Stimulated activated CD4-positive, alpha-beta T cell treated with anti-CD3 and anti-CD28 coated beads, Interleukin-12 subunit alpha, Interleukin-12 subunit beta, amount 100 ng/mL, for 48 hours (primary cell): ENCODE measurements at places on chromosomes 2 and 18.

DNA sequence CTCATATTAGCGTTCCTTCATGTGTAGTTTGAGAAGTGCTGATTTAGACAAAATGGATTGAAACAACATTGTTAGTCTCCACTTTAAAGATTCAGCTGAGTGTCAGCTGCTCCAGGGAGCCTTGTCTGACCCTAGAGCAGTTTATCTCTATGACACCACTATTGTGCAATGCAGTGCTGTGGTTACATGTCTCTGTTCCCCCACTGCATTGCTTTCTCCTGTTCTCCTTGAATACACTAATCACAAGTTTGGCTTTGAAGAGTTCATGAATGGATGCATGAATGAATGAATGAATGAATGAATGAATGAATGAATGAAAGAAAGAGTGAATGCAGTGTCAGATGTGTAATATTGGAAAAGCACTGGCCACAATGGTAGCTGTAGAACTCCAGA, 38.3 kb downstream of the GCG start:
- DNase-seq = no peak

- no peak for DNase-seq
These were observed 96.0 kb upstream of the ALPP start for GRCh38 chr2:232282508-232283055.

DNA sequence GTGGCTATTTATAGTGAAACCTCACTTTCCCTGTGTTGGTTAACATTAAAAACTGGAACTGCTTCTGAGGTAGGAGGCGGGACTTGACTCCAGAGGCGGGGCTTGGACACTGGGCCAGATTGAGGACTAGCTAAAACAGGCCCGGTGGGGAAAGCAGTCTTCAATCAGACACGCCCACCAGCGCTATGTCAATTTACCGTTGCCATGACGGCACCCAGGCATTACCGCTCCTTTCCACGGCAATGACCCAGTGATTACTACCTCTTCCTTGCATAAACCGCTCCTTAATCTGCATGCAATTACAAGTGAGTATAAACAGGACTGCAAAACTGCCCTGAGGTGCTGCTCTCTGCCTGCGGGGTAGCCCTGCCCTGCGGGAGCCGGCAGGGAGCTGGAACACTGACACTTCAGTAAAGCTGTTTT, 35.3 kb downstream of the LRRFIP1 start:
- peak; percentile 42 for DNase-seq

- no peak for DNase-seq
These were observed 17.7 kb downstream of the EIF4E2 start for GRCh38 chr2:232568161-232568560.

- DNase-seq = no peak
These were observed 282.1 kb upstream of the HS6ST1 start for GRCh38 chr2:128600581-128601297.

DNA sequence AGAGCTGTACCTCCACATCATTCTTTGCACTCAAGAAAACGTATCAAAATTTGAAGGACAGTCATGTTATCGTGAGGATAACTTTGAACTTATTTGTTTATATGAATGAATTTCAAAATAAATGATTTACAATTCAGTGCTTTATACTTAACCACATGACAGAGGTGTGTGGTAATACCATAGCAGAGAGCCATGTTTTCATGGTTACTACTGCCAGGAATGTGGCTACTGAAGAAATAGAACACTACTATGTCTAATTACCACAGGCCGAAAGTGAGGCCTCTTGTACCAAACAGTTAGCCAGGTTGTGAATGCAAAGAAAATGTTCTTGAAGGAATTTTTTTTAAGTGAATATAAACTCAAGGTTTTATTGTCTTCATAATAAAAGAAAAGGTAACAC, 49.2 kb downstream of the AAK1 start:
- no peak for DNase-seq

DNA sequence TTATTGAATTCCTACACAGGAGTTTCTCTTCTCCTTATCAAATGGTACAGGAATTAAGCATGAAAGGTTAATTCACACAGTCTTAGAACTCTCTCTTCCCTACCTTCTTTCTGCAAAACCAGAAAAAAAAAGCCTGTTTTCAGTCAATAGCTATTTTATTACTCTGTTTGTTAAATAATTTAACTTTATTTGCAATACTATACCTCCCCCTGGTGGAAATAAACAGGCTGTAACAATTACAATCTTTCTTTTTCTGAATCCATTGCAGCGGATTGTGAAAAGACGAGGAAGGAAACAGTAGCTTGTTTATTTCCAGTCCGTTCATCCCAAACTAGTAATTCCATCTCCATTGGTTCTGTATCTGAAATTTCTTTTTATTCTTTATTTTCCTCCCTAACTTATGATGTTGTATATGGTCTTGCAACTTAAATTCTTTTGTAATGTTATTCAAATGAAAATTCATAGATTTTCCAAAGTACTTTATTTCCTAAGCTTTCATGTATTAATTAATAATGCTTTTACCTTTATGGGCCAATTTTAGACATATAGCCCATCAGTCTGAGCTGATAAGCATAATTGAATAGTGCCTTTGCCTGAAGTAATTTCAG, 165.2 kb downstream of the SH3BP4 start:
- DNase-seq = no peak

- DNase-seq = no peak
These were observed 56.8 kb upstream of the AQP4 start for GRCh38 chr18:26922313-26922712.

DNA sequence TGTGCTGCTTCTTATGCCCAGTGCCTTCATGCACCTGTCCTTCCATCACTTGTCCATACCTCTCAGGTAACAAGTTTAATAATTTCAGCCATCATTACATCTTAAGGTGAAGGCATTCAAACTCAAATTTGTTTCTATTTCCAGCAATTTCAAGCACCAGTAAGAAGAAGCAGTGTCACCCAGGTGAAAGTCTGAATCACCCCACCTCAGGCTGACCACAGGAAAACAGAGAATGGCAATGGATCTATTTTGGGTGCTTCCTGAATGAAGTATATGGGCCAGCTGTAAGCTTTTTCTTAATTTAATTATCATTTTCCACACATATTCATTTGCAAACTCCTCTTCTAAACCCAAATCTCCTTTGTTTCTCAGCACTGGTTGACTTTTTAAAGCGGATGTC, 372.7 kb upstream of the SOX11 start:
- DNase-seq = no peak

DNA sequence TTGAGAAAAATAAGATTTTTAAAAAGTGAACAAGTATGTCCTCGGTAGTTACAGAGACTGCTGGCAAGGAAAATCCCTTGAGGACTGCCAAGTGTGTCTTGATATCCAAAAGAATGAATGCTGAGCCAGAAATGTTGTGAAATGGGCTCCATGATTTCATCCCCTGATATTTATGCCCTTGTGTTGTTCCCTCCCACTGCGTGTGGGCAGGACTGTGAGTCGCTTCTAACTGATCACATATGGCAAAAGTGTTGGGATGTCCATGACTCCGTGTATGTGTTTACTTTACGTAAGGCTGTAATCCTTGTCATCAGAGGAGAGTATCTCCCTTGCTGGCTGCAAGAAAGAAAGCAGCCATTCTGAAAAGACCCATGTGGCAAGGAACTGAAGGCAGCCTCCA, 285.1 kb downstream of the SS18 start:
- no peak for DNase-seq

GRCh38 chr18:69757733-69758132, 189.9 kb downstream of the CD226 start:
- no peak for DNase-seq

DNA sequence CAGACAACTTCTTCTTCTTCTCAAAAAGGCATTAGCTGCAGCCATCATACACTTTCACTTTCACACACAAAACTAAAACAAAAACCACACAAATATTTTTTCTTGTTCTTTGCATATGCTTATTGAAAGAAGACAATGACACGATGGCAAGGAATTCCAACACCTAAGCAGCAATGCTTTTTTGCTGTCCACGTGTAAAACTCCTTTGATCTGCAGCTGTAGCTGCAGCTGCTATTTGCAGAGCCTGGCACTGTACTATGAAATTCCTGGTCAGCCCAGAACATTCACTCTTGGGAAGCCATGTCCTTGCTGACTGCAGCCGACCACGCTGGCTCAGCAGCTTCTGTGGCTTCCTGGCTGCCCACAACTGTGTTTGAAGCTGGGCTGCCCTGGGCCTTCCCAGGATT, 316.2 kb downstream of the CDH2 start:
- no peak for DNase-seq

- DNase-seq = no peak
These were observed 1713.5 kb upstream of the SLC39A10 start for GRCh38 chr2:193943406-193943960.

DNA sequence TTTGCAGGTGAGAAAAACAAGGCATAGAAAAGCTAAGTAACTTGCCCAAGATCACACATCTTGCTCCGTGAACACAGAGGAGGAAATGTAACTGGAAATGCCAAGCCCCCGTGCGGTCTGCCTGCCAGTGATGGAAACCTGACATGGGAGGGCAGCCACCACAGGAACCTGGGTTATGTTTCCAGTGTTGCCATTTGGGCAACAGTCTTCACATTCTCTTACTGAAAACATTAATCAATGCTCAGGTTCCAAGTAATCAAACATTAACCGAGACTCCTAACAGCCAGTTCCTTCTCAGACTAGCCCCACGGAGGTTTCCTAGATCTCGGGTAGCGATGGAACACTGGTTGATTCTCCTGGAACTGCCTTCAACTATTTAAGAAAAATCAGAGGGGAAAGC, 2.5 kb downstream of the TGFA start:
- DNase-seq = no peak

DNA sequence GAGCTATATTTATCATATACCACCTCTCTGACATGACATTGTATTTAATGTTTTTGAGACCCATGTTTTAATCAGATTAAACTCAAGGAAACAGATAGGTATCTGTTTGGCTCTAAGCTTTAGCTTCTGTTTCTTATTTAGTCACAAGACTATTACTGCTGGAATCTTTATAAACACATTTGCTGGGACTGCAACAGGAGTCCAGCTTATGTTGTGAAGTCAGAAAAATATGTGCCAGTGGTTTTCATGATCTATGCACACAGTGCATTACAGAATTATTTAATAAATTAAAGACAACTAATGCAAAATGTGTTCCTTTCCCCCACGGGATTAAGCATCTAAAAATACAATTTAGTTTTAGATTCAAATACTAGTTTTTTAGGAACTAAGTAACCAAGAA, 338.9 kb downstream of the ZEB2 start:
- DNase-seq = no peak

DNA sequence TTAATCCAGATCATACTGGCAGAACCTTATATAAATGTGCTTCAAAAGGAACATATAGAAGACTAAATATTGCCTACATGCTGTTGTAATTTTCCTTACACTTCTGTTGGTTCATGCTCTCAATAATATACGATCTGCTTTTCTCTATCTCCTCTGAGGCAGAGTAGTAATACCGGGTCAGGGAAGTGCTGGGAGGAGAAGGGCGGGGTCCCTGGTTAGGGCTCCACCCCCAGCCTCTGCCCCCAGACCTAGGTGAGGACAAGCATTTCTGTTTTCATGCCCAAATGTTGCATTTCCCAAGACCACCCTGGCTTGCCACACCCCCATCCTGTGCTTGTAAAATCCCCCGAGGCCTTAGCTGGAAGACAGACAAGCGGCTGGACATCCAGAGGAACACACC, 55.3 kb downstream of the PLA2R1 start:
- DNase-seq = no peak

DNA sequence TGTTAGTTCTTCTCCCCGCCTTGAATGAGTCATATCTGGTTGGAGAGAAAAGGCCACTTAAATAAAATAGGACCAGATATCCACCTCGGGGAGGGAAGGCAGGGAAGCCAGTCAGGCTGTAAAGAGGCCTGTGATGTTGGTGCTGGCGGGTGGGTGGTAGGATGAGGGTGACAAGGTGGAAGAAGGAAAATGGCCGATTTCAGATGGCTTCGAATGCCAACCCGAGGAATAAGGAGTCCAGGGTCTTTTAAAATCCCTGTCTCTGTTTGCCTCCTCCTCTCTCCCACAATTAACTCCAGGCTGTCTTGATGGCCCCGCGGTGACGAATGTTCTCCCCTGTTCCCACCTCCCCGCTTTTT, 41.5 kb downstream of the CELF4 start:
- DNase-seq = no peak

- DNase-seq = no peak
These were observed 35.2 kb upstream of the MLPH start for GRCh38 chr2:237451643-237452469.
